ENCODE measurements at places on chromosomes 2 and 18. TPM values are rescaled to one million over a fixed set of nuclear protein-coding genes. Genes with fewer than 3 reads are reported as not detected.

MOGAT1 gene
- not detected for total RNA-seq

ANKRD30B gene
- 1.9 TPM for total RNA-seq

HDLBP gene
- 1,343 TPM for total RNA-seq

KCNS3 gene
- 7.4 TPM for total RNA-seq

C2orf49 gene
- 23.7 TPM for total RNA-seq

KLHL41 gene
- total RNA-seq = 0.43 TPM

TMEM185B gene
- 36.3 TPM for total RNA-seq

DOCK10 gene
- 20.7 TPM for total RNA-seq

CD8A gene
- total RNA-seq = not detected

FBXO41 gene
- 1.6 TPM for total RNA-seq

GCA gene
- total RNA-seq = 2.3 TPM

ANO7 gene
- total RNA-seq = 0.64 TPM

SEPTIN10 gene
- total RNA-seq = 73.1 TPM

GATA6 gene
- total RNA-seq = 5.2 TPM

Measured in fibroblast of villous mesenchyme (primary cell).